Nephron progenitor cell (in vitro differentiated cells): ENCODE measurements at places on chromosomes 4 and X.

DNA sequence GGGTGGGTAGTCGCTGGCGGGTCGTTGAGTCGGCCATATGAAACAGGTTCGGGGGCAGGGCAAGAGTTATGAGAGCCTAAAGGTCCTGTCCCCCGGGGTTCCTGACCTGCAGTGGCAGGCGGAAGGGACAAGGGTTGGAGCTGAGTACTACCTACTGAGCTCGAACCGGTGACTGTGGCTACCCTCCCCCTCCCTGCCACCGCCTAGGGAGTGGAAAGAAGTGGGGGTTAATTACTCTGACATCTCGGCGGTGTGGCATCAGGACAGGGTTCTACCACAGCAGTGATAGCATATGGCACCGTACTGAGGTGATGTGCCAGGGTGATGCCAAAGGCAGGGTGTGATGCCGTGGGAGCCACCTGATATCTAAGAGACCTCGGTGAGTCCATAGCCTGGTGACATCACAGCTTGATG lies 307 bp downstream of the ATG4A start:
- H3K36me3 ChIP-seq: peaks cover 16% of the 10 kb centered on the region
- peaks cover 17% of the 10 kb centered on the region for H3K4me1 ChIP-seq
- H3K27me3 ChIP-seq: peaks cover 16% of the 10 kb centered on the region
- H3K4me3 ChIP-seq: no peak overlapping the region

DNA sequence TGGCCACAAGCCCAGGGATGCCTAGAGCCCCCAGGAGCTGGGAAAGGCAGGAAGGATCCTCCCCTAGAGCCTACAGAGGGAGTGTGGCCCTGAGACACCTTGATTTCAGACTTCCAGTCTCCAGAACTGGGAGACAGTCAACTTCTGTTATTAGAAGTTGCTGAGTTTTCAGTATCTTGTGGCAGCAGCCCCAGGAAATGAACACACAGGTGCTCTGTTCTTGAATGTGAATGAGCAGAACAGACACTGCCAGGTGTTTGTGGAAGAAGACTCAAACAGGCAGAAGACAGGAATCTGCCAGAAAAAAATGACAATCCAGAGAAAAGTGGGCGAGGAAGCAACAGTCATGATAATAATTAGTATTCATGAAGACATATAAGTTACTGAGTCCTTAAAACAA lies 64.5 kb upstream of the STS start:
- no peak for DNase-seq
- peak overlapping the region; percentile 9 for H3K4me3 ChIP-seq

GRCh38 chr4:151728679-151729078 lies 32.1 kb downstream of the GATB start:
- H3K4me1 ChIP-seq: peaks cover 22% of the 10 kb centered on the region
- H3K27me3 ChIP-seq: peaks cover 2% of the 10 kb centered on the region
- DNase-seq: no peak
- no peak overlapping the region for H3K4me3 ChIP-seq
- H3K27ac ChIP-seq: no peak overlapping the region

DNA sequence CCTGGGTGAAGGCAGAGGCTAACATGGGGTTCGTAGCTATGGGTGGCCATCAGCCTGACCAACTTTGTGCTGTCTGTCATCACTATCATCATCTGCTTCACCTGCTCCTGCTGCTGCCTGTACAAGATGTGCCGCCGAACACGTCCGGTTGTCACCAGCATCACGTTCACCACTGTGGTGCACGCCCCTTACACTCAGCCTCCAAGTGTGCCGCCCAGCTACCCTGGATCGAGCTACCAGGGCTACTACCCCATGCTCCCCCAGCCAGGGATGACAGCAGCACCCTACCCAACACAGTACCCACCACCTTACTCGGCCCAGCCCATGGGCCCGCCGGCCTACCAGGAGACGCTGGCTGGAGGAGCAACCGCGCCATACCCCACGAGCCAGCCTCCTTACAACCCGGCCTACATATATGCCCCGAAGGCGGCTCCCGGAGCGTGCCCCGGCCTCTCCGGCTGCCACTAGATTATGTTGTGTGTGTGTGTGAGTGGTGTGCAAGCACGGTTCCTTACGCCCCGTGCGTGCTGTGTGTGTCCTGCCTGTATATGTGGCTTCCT lies 238.1 kb upstream of the ZCCHC13 start:
- H3K27me3 ChIP-seq: peaks cover 3% of the 10 kb centered on the region
- H3K4me3 ChIP-seq: no peak overlapping the region
- peaks cover 34% of the 10 kb centered on the region for H3K36me3 ChIP-seq
- no peak overlapping the region for H3K27ac ChIP-seq
- no peak for DNase-seq

DNA sequence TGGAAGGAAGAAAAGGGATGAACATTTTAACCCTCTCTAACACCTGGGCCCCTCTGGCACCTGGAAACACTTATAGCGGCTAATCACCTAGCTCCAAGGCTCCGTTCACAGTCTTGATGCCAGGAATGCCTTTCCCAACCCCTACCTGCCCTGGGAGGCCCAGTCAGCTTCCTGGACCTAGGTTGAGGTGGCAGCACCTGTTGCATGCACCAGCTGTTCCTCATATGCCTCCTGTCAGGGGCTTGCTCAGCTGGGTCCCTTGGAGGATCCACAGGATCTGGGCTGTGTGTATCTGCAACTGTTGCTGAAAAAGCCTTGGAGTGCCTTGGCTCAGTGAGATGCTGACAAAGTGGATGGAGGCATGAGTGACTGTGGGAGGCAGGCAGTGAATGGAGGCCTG lies 4.4 kb downstream of the CFP start:
- no peak overlapping the region for H3K27ac ChIP-seq
- peaks cover 19% of the 10 kb centered on the region for H3K4me1 ChIP-seq
- H3K36me3 ChIP-seq: no peaks in the 10 kb centered on the region
- no peak for DNase-seq

DNA sequence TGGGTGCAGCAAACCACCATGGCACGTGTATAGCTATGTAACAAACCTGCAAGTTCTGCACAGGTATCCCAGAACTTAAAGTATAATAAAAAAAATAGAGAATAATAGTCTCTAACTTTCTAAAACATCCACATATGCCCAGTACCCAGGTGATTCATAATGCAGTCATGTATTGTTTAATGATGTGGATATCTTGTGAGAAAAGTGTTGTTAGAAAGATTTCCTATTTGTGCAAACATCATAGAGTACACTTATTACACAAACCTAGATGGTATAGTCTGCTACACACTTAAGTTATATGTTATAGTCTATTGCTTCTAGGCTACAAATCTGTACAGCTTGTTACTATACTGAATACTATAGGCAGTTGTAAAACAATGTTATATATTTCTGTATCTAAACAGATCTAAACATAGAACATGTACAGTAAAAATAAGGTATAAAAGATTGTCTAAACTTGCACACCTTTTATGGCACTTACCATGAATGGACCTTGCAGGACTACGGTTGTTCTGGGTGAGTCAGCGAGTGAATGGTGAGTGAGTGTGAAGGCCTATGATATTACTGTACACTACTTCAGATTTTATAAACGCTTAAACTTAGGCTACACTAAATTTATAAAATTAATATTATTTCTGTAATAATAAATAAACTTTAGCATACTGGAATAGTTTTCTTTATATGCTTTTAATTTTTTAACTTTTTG lies 232.2 kb upstream of the SLIT2 start:
- DNase-seq: no peak
- no peak overlapping the region for H3K27ac ChIP-seq
- no peak overlapping the region for H3K4me3 ChIP-seq
- H3K27me3 ChIP-seq: no peaks in the 10 kb centered on the region
- no peaks in the 10 kb centered on the region for H3K36me3 ChIP-seq
- no peaks in the 10 kb centered on the region for H3K4me1 ChIP-seq

GRCh38 chr4:24482871-24483270 lies 101.5 kb downstream of the DHX15 start:
- DNase-seq: no peak
- peaks cover 5% of the 10 kb centered on the region for H3K27me3 ChIP-seq
- H3K4me1 ChIP-seq: peaks cover 2% of the 10 kb centered on the region
- H3K4me3 ChIP-seq: no peak overlapping the region
- no peaks in the 10 kb centered on the region for H3K36me3 ChIP-seq

DNA sequence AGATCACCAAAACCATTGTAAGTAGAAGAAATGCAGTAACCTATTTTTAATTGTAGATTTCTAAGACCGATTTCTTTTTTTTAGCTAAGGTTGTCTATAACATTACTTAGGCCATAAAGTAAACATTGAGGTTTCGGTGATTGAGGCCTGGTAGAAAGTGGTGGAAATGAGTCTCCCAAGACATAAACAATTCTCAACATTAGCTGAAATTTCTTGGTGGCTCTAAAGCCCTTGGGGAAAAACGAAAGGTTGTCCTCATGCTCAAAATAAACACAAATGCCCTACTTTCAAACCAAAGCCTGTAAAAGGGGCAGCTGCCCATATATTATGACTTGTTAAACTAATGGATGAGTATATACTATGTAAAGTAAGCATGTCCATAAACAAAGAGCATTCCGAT lies 98.8 kb downstream of the SCFD2 start:
- H3K4me1 ChIP-seq: no peaks in the 10 kb centered on the region
- H3K27ac ChIP-seq: no peak overlapping the region
- H3K4me3 ChIP-seq: no peak overlapping the region
- H3K36me3 ChIP-seq: peaks cover 17% of the 10 kb centered on the region

DNA sequence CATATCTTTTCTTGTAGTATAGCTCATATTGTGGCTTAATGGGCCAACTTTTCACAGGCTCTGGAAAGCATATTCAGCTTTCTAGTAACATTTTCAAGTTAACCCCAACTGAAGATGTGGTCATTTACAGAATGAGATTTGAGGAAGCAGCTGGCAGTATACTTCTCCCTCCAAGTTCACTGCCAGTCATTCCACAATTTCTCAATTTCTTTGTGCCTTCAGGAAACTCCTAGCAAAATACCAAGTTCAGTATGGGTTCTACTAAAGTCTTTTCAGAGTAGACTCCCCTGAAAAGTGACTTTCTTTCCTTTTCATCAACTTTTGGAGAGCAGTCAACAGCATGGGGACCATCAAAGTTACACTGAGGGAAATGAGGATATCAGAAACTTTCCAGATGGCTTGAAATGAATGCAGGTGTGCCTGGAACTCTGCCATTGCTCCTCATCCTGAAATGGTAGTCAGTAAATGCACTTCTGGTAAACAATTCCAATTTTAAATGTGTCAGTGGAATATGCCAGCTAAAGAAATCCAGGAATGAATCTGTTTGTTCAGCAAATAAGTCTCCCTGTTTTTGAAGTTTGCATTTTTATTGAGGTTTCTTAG lies 81.5 kb upstream of the TEX13D start:
- no peaks in the 10 kb centered on the region for H3K36me3 ChIP-seq
- no peak for DNase-seq
- H3K4me1 ChIP-seq: no peaks in the 10 kb centered on the region
- H3K27me3 ChIP-seq: no peaks in the 10 kb centered on the region

- H3K27ac ChIP-seq: peak overlapping the region; percentile 49
- H3K4me3 ChIP-seq: no peak overlapping the region
- H3K36me3 ChIP-seq: peaks cover 33% of the 10 kb centered on the region
- no peak for DNase-seq
These were observed 109.3 kb upstream of the NUDT6 start for GRCh38 chr4:123031664-123032063.

DNA sequence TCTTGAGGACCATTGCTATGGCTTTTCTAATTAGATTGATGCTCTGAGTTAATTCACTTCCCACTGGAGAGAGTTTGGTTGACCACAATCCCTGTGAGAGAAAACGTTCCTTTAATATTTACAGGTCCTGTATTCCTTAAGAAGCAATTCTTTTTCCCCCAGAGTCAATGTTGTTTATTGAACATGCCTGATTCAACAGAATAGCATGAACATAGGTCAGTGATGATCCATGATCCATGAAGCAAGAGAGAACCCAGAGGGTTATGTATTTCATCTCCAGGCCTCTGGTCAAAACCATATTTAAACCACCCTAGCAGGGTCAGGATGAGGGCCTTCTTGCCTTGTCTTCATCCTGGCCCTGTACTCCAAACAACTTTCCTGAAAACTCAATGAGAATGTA lies 39.4 kb upstream of the EFHC2 start:
- no peak overlapping the region for H3K4me3 ChIP-seq
- DNase-seq: no peak
- H3K27ac ChIP-seq: no peak overlapping the region
- no peaks in the 10 kb centered on the region for H3K4me1 ChIP-seq
- H3K36me3 ChIP-seq: peaks cover 5% of the 10 kb centered on the region

GRCh38 chr4:172945611-172946010 lies 223.0 kb upstream of the GALNT7 start:
- H3K36me3 ChIP-seq: no peaks in the 10 kb centered on the region
- H3K4me3 ChIP-seq: no peak overlapping the region
- H3K27me3 ChIP-seq: peaks cover 2% of the 10 kb centered on the region
- no peak overlapping the region for H3K27ac ChIP-seq
- DNase-seq: no peak
- H3K4me1 ChIP-seq: no peaks in the 10 kb centered on the region

DNA sequence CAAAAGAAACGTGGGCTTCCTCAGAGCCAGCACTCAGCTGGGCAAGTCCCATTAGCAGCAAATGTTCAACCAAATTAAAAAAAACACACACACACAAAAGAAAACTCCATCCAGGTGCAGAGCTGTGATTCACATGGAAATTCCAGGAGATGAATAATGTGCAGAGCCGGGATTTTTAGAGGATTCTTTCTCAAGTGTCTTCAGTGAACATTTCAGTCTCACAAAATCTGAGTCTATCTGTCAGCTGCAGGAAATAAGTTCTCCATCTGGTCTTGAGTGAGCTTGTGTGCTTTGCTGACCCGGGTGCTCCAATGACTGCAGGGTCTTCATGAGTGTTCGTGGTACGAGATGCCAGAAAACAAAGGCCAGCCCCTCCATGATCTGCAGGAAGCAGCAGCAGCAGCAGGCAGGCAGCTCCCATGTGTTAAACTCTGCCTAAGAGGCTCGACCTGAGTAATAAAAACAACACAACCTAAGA lies 44.3 kb downstream of the RASGEF1B start:
- H3K4me3 ChIP-seq: no peak overlapping the region
- peaks cover 47% of the 10 kb centered on the region for H3K4me1 ChIP-seq
- no peak for DNase-seq

DNA sequence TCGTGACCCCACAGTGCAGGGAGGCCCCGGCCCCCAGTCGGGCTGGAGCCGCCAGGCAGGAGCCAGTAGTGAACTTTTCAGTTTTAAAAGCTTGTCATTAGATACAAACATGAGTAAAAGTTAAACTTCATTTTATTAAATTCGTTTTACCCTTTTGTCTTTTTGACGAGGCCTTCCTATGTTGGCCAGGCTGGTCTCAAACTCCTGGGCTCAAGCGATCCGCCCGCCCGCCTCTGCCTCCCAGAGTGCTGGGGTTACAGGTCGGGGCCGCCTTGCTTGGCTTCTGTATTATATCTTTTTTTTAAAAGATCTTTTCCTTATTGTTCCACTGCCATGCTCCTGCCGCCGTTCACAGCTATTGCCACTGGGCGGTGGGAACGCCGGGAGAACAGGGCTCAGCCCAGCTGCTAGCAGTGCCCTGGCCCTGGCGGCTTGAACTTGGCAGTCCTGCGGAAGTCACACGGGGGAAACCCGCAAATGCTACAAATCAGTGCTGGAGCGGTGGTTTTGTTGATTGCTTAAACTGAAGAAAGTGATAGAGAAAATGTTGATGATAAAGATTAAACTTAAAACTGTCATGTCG lies 968 bp upstream of the NELFA start:
- H3K4me1 ChIP-seq: peaks cover 27% of the 10 kb centered on the region
- peak overlapping the region; percentile 95 for H3K4me3 ChIP-seq
- peaks cover 24% of the 10 kb centered on the region for H3K36me3 ChIP-seq
- DNase-seq: peak; percentile 60
- H3K27ac ChIP-seq: no peak overlapping the region
